ENCODE measurements at places on chromosomes 11 and 22.

DNA sequence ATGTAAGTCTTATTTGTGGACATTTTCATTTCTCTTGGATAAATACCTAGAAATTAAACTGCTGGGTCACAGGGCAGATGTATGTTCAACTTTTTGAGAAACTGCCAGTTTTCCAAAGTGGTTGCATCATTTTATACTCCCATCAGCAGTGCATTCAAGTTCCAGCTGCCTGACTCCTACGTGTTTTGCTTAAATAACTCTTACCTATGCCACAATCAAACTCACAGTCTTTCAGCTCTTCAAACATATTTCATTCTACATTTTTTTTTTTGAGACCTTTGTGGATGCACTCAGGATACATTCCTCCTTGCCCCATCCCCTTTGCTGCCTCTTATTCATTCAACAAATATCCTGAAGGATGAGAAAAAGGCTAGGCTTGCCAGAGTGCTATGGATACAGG lies 9.2 kb downstream of the TCF20 start:
- no peak for DNase-seq

DNA sequence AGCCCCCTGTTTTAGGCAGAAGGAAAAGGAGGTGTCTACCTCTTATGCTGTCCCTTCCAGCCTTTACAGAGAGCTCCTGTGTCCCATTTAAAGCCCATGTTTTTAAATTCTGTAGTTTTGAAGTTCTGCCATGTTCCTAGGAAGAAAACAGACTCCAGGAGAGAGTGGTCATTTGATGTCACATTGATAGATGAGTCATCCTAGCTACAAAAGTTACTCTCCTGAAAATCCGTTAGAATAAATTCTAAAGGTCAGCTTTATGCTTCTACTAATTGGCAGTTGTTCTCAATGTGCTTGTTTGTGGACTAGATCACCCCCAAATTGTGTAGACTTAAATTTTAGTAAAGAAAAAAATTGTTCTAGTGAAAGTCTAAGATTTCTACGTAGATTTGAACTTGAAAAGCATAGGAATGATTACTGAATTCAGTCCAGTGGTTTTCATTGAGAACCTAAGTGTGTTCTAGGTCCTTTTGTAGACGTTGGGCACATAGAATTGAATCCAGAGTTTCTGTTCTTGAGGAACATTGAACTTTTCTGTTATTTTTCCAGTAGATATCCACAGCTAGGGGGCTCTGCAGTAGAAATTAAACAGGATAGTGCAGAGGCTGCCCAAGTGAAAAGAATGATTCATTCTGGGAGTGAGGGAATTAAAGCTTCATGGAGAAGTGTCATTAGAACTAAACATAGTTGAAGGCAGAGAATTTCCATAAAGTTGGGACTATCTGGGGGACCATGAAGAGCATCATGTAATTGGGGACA lies 140.6 kb upstream of the RASSF10 start:
- DNase-seq, result no peak

GRCh38 chr11:104009744-104010143 lies 26.7 kb upstream of the DDI1 start:
- DNase-seq, result no peak

GRCh38 chr22:37455896-37456295 lies 28.6 kb upstream of the ELFN2 start:
- no peak for DNase-seq

DNA sequence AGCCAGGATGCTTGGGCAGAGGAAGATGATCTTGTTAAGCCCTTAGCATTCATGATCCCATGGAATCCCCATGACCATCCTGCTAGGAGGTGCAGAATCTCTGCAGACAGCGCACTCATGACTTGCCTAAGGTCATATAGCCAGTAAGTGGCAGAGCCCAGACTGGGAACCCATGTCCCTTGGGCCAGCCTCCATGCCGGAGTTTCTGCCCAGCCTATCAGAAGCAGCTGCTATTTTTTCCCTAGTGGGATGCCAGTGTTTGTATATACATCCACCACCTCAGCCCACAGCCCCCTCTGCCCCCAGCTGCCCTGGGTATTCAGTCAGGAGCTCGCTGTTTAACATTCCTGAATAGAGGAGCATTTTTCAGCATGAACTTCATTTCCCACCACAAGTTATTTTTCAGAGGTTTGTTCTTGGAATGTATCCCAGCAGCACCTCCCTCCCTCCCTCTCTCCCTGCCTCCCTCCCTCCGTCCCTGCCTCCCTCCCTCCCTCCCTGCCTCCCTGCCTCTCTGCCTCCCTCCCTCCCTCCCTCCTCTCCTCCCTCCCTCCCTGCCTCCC lies 34.4 kb upstream of the SUSD2 start:
- DNase-seq, result no peak

- DNase-seq, result no peak
These were observed 8.3 kb upstream of the POU2AF1 start for GRCh38 chr11:111387363-111387762.

- no peak for DNase-seq
These were observed 34.4 kb downstream of the RDX start for GRCh38 chr11:110262072-110262403.

- no peak for DNase-seq
These were observed 9.3 kb upstream of the FXYD6 start for GRCh38 chr11:117885777-117886176.

DNA sequence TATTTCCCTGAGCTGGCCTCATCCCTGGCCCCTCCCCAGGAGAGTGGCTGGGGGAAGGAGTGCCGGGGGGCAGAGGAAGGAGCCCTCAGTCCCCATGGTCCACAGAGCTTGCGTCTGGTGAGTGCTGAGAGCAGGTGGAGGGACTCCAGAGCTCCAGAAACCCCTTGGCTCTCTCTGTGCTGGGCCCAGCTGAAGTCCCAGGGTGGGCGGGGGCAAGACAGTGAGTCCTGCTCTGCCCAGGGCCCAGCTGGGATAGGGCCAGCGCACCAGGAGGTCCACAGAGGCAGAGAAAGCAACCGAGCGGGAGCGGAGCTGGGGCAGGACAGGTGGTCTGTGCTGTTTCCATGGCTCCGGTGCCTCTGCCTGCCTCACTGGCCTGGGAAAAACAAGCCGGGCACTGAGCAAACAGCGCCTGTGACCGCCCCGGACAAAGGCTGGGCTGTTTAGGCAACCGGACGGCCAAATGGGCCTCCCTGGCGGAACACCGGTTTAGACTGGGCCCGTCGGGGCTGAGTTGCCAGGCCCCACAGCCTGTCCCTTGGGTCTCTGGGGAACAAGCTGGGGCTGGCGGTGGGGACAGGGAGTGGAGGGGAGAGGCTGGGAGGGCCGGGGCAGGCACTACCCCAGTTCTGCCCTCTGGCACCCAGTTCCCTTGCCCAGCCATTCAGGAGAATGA lies 34.1 kb upstream of the WNT7B start:
- DNase-seq, result no peak

GRCh38 chr11:33553486-33553885 lies 147.1 kb downstream of the C11orf91 start:
- DNase-seq, result no peak

DNA sequence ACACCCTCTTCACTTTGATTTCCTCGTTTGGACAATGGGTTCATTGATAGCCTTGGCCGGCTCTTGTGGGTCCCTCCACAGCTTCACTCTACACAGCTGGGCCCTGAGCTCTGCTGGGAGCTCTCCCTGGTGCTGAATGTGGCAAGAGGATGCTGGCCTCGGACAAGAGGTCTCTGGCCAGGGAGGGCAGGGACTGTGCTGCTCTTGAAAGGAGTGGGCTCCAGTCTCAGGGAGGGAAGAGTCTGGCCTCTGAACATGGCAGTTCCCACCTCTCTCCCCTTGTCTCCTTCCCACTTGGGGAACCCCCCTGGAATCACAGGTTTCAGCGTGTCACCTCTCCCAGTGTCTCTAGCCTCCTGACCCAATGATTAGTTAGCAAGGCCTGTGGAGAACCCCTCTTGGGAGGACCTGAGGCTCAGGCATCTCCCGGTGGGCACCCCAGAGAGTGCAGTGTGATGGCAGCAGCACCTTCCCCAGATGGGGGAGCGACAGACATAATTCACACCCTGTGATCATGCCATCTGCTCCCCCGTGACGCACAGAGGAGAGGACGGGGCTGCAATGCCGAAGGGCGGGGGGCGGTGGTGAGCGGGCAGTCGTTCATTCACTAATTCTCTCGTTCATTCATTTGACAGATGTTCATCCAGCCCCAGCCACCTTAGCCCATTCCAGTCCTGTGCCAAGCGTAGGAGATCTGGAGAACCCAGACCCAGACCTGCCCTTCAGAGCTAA lies 2.8 kb upstream of the CABP7 start:
- no peak for DNase-seq

DNA sequence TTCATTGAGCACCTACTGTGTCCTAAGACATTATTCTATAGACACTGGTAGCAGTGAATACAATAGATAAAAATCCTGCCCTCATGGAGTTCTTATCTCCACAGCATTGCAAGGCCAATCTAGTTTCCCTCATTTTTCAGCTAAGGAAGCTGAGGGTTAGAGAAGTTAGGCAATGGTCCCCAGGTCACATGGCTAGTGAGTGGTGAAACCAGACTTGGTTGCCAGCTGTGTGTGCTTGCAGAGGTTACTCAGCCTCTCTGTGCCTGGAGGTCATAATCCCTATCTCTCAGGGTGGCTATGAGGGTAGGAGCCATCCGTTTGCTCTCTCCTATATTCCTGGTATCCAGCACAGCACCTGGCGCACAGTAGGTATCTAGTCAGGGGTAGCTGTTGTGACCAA lies 147.7 kb upstream of the SEZ6L start:
- no peak for DNase-seq

DNA sequence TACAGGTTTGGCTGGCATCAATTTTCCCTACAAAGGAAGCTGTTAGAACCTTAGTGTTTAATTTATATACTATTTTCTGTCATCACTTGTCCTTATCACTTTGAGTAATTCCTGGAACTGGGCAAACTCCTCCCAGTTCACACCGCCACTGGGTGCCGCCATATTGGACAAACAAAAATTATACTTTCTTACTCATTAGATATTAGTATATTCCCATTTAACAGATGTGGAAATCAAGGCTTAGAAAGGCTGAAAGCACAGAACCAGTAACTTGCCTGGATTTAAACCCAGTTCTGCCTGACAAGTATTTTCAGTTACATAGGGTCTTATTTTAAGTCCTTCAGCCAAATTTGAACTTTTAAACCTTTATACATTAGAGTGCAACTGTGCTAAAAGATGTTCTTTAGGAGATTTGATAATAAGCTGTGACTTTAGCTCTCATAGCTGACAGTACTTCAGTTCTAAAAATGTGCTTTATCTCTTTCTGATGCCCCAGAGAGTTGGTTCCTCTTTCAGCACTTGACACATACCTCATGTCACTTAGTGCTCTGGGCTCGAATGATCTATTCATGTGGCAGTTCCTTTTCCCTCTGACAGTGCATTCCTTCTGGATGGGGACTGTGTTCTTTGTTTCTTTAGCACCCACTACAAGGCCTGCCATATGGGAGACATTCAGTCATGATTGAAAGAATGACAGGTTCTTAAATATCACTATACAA lies 25.4 kb downstream of the COA4 start:
- DNase-seq, result no peak

DNA sequence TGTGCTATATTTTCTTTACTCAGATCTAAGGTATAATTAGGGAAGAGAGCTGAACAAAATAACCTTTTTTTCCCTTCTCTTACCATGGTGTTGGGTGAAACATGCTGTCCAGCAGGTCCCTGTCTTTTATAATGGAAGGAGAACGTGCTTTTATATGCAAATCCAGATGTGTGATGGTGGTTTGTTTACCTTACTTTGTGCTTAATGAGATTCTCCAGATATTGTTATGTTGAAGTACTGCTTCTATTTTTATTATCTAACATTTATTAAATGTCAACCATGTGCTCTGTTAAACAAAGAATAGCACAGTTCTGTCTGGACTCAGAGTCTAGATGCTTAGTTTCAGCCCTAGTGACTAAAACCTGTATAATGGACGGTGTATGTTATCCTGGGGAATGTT lies 10.1 kb upstream of the GRIK4 start:
- DNase-seq, result no peak

GRCh38 chr11:9982796-9983579 lies 311.0 kb downstream of the SBF2 start:
- no peak for DNase-seq

DNA sequence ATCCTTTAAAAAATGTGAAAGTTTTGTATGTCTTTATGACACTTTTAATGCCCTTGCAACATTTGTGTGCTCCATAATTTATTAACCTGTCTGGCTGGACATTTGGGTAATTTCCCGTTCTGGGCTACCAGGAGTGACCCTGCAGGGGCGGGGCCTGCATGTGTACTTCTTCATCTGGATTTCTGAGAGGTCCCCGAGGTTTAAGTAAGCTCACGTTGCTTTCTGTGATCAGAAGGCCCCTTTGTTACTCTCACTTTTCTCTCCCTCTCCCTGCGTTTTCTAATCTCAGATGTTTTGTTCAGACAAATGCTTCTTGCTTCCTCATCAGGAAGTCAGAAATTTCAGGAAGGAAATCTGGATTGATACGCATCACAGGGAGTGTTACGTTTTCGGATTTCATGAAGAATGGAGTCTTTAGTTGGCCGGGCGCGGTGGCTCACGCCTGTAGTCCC lies 78.9 kb upstream of the CRYBB3 start:
- no peak for DNase-seq

DNA sequence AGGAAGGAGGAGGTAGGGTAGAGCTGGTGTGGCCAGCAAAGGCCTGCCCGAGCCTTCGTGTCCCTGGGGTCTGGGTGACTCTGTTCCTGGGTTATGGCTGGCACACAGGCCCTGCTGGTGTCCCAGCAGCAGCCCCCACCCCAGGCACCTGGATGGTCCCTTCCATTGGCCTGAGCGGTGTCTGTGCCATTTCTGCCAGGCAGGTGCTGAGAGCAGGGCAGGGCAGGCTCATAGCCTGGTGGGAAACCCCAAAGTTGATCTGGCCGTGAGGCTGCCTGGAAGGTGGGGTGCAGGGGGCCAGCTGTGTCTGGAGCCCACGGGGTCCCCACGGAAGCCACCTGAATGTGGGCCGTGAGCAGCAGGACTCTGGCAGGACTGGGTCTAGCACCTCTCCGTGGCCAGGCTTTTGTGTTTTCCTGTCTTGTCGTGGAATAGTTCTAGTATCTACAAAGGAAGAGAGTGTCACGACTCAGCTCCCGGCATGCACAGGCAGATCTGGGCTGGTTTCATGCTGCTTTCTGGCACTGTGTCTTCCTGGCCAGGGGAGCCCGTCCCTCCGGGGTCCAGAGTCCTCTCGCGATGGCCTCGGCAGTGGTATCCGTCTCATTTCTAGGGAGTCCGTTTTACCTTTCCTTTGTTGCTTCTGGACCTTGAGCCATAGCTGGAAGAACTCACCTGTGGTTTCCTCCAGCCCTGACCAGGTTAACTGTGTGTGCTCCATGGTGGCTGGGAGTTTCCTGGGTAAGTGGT lies 83.7 kb downstream of the KCNQ1 start:
- no peak for DNase-seq

- no peak for DNase-seq
These were observed 1.8 kb downstream of the SLC25A1 start for GRCh38 chr22:19176732-19177131.

All from activated CD8-positive, alpha-beta memory T cell treated with anti-CD3 and anti-CD28 coated beads for 48 hours (primary cell).